PC-9 (cell line): ENCODE measurements at places on chromosomes 11 and 22. TPM values are rescaled to one million over a fixed set of nuclear protein-coding genes. Genes with fewer than 3 reads are reported as not detected.
A peak's percentile ranks its signal among the peaks of the same experiment; 100 is the strongest.

GRCh38 chr11:131385763-131386390, 15.5 kb downstream of the NTM start:
- H3K4me1 ChIP-seq, result no peaks in the 10 kb centered on the region
- no peak for DNase-seq
- H3K27ac ChIP-seq, result no peak overlapping the region
- H3K4me3 ChIP-seq, result no peak overlapping the region

GRCh38 chr11:119615882-119616196, 113.2 kb downstream of the NECTIN1 start:
- no peak for DNase-seq
- no peak overlapping the region for H3K4me3 ChIP-seq
- H3K27me3 ChIP-seq, result no peaks in the 10 kb centered on the region
- H3K4me1 ChIP-seq, result peaks cover 14% of the 10 kb centered on the region

The SCUBE2 gene
- total RNA-seq, result not detected in 2 replicates

The CRYBA4 gene
- total RNA-seq, result not detected in 2 replicates

The SMTNL1 gene
- not detected in 2 replicates for total RNA-seq

The RHOD gene
- 127 and 156 TPM in 2 replicates for total RNA-seq

DNA sequence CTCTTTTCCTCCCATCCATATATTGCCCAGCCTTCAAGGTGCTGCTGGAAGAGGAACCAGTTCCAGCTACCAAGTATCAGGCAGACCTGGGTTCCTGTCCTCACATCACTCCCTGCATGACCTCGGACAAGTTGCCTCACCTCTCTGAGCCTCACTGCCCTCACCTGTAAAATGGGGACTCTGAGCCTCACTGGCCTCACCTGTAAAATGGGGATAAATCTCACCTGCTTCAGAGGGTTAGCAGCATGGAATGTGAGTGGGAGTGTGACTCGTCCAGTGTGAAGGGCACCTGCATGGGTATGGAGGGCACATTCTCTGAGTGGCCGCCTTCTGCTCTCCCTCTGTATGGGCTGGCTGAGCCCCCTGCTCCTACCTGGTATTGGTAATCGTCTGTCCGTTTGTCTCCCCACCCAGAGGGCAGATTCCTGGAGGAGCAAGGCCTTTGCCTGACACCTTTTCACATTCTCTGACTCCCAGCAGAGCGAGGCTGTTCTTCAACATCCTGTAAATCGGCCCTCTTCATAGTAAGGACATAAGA, 3.7 kb downstream of the GRIK4 start:
- no peaks in the 10 kb centered on the region for H3K36me3 ChIP-seq
- peaks cover 67% of the 10 kb centered on the region for H3K27me3 ChIP-seq
- no peak for DNase-seq
- no peak overlapping the region for H3K4me3 ChIP-seq
- no peak overlapping the region for H3K27ac ChIP-seq

GRCh38 chr11:73286240-73286810, 14.2 kb downstream of the P2RY6 start:
- DNase-seq, result no peak
- no peak overlapping the region for H3K4me3 ChIP-seq
- H3K36me3 ChIP-seq, result no peaks in the 10 kb centered on the region
- peak overlapping the region; percentile 88; the same call in 1 of the 2 replicates for H3K27ac ChIP-seq
- H3K4me1 ChIP-seq, result peaks cover 35% of the 10 kb centered on the region

DNA sequence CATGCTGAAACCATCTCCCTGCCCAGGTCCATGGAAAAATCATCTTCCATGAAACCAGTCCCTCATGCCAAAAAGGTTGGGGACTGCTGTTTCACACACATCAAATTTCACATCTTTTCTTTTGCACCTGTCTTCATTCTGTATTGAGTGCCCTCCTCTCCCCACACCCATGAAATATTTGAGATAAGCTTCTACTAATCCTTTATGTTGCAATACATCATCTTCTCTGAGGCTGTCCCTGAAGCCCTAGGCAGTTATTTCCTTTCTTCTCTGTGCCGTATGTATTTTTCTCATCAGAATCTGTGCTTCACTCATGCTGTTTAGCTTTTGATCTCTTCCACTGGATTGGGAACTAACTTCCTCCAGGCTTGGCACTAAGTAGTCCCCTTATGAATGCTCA, 40.0 kb upstream of the RRM1 start:
- no peaks in the 10 kb centered on the region for H3K36me3 ChIP-seq
- no peaks in the 10 kb centered on the region for H3K4me1 ChIP-seq
- no peak for DNase-seq
- H3K27ac ChIP-seq, result no peak overlapping the region
- H3K27me3 ChIP-seq, result no peaks in the 10 kb centered on the region
- no peak overlapping the region for H3K4me3 ChIP-seq

DNA sequence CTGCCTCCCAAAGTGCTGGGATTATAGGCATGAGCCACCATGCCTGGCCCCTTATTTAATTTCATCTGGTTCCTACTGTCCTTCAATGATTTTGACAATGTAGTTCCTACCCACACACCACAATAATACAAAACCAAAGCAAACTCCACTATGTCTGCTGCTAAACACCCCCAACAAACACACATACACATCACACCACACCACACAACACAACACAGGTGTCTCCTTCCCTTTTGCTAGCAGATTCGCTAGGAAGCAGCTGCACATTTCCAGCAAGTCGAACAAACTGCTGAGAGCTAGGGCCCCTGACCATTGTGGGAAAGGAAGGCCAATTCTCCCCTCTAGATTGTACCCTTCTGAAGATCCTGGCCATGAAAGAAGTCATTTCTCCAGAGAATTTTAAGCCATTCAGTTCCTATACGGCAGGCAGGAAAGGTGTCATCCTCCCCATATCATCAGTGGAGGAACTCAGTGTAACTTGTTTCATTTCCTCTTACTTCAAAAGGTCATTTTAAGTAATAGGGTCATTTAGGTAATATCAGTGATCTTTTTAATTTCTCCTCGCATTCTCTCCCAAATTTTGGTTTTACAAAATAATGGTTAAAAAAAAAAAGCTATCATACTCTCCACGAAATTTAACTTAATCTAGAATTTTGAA, 18.5 kb downstream of the NUMA1 start:
- DNase-seq, result no peak
- peaks cover 26% of the 10 kb centered on the region for H3K36me3 ChIP-seq
- H3K27me3 ChIP-seq, result no peaks in the 10 kb centered on the region
- H3K4me1 ChIP-seq, result no peaks in the 10 kb centered on the region

DNA sequence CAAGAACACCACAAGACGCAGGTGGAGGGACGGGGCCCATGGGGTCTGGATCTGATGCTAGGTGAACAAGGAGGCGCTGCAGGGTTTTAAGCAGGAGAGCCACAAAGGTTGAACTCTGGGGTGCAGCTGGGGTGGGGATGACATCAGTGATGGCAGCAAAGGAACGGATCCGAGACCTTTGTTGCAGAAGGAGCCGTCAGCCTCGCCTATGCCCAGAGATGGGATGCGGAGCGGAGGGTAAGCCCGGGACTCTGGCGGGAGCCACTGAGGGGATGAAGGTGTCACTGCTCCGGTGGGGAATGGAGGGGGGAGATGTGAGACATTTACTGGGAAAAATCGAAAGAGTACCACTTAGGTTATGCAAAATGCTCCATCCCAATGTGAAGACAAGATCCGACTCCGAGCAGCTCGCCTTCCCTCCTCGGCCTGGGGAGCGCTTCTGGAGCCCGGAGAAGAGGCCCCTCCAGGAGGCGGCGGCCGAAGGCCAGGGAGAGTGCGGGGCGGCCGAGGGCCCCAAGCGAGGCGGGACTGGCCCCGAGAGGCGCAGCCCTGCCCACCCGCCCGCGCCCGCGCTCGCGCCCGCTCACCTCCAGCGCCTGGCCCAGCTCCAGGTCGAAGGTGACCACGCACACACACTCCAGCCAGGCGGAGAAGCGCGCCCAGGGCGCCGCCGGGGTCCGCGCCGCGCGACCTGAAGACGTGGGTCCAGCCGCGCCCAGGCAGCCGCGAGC, 422 bp downstream of the DENND6B start:
- no peak for DNase-seq
- no peaks in the 10 kb centered on the region for H3K36me3 ChIP-seq
- H3K4me1 ChIP-seq, result peaks cover 30% of the 10 kb centered on the region
- no peak overlapping the region for H3K27ac ChIP-seq

- peaks cover 28% of the 10 kb centered on the region for H3K4me1 ChIP-seq
- no peaks in the 10 kb centered on the region for H3K27me3 ChIP-seq
- no peak for DNase-seq
These were observed 1.6 kb downstream of the PDXP start for GRCh38 chr22:37659897-37660708.

GRCh38 chr22:32628628-32629572, 154.3 kb downstream of the FBXO7 start:
- H3K4me3 ChIP-seq, result no peak overlapping the region
- H3K4me1 ChIP-seq, result peaks cover 13% of the 10 kb centered on the region
- H3K27me3 ChIP-seq, result no peaks in the 10 kb centered on the region
- H3K36me3 ChIP-seq, result no peaks in the 10 kb centered on the region

DNA sequence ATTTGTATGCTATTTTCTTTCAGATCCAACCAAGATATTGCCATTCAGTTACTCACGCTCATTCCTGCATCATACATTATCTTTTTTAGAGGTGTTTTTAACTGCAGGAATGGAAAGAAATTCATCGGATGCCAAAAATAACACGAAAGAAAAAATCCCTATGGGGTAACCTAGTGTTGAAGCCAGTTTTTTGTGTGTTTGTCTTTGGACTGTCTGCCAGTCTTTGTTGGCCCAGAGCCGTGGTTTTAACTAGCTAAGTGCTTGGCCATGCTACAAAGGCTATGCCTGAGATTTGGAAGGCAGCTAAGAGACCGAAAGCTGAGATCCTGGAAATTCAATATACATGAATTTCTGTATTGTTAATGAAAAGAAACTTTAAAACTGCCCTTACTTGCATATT, 309.8 kb upstream of the CNTN5 start:
- H3K27me3 ChIP-seq, result no peaks in the 10 kb centered on the region
- no peak overlapping the region for H3K4me3 ChIP-seq
- H3K27ac ChIP-seq, result no peak overlapping the region
- H3K36me3 ChIP-seq, result no peaks in the 10 kb centered on the region

- H3K36me3 ChIP-seq, result no peaks in the 10 kb centered on the region
- H3K4me3 ChIP-seq, result no peak overlapping the region
- no peak for DNase-seq
- H3K27me3 ChIP-seq, result no peaks in the 10 kb centered on the region
These were observed 195.5 kb downstream of the ETS1 start for GRCh38 chr11:128391811-128392210.

GRCh38 chr11:121018746-121019145, 5.2 kb upstream of the TBCEL start:
- H3K4me1 ChIP-seq, result no peaks in the 10 kb centered on the region
- H3K27me3 ChIP-seq, result peaks cover 27% of the 10 kb centered on the region
- DNase-seq, result peak; percentile 8
- H3K36me3 ChIP-seq, result no peaks in the 10 kb centered on the region
- no peak overlapping the region for H3K27ac ChIP-seq
- no peak overlapping the region for H3K4me3 ChIP-seq

The KRTAP5-5 gene
- total RNA-seq, result not detected in 2 replicates

The GLYAT gene
- total RNA-seq, result not detected in 2 replicates

The KIAA1671 gene
- total RNA-seq, result 44.3 and 47.7 TPM in 2 replicates

- no peaks in the 10 kb centered on the region for H3K27me3 ChIP-seq
- H3K4me1 ChIP-seq, result no peaks in the 10 kb centered on the region
- H3K27ac ChIP-seq, result no peak overlapping the region
- DNase-seq, result no peak
These were observed 1.7 kb upstream of the THRSP start for GRCh38 chr11:78061921-78062311.

DNA sequence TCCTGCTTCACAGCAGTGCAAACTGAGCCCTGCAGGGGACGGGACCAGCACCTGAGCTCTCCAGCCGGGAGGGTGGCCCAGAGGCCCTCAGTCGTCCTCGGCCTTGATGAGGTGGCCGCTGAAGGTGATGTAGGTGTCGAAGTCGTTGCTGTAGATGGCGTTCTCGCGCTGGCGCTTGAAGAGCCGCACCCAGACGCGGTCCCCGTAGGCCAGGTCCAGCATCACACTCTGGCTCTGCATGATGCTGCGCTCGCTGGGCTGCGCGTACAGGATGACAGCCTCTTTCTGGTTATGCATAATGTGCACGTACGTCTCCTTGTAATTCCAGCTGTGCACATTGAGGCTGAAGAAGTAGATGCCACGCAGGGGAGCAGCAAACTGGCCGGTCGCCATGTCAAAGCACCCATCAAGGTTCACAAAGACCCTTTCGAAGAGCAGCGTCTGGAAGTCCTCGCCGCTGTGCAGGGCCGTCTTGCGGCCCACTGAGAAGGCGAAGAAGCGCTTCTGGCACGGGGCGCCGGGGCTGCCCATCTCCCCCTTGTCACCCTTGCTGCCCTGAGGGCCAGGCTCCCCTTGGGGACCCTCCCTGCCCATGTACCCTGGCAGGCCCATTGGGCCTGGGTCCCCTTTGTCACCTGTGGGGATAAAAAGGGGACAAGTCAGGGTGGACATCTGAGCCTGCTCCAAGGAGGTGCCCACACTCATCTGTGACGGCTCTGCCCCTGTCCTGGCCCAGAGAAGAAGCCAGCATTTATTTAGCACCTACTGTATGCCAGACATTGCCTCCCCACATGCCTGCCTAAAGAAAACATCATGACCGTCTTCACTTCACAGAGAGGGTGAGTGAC, 5.7 kb downstream of the C1QTNF6 start:
- no peak overlapping the region for H3K4me3 ChIP-seq
- DNase-seq, result no peak
- H3K27me3 ChIP-seq, result no peaks in the 10 kb centered on the region
- H3K36me3 ChIP-seq, result no peaks in the 10 kb centered on the region

- H3K27ac ChIP-seq, result no peak overlapping the region
- no peaks in the 10 kb centered on the region; the same call in 1 of the 2 replicates for H3K4me1 ChIP-seq
- H3K27me3 ChIP-seq, result no peaks in the 10 kb centered on the region
- H3K36me3 ChIP-seq, result no peaks in the 10 kb centered on the region
- peak; percentile 79 for DNase-seq
- H3K4me3 ChIP-seq, result no peak overlapping the region
These were observed 6.3 kb upstream of the FADS3 start for GRCh38 chr11:61897387-61898246.

DNA sequence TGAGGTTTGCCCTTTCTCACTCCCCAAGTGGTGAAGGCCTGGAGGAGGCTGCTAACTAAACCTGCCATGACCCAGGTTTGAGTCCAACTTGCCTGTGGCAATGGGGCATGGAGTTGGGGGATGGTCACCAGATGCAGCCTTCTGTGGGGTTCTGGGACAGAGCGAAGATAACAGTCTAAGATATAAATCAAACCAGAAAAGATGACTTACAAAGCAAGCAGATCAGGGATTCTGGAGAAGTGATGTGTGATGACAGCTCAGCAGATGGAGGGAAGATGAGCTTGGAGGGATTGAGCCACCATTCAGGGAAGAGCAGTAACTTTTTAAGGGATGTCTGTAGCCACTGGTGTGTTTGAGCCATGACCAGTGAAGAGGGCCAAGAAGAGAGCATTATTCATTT, 63.6 kb downstream of the MTNR1B start:
- no peaks in the 10 kb centered on the region for H3K27me3 ChIP-seq
- H3K27ac ChIP-seq, result no peak overlapping the region
- H3K4me3 ChIP-seq, result no peak overlapping the region

The PGA4 gene
- total RNA-seq, result not detected in 2 replicates

The TBX1 gene
- total RNA-seq, result 0.74 and 2.4 TPM in 2 replicates

The C11orf97 gene
- not detected in 2 replicates for total RNA-seq

DNA sequence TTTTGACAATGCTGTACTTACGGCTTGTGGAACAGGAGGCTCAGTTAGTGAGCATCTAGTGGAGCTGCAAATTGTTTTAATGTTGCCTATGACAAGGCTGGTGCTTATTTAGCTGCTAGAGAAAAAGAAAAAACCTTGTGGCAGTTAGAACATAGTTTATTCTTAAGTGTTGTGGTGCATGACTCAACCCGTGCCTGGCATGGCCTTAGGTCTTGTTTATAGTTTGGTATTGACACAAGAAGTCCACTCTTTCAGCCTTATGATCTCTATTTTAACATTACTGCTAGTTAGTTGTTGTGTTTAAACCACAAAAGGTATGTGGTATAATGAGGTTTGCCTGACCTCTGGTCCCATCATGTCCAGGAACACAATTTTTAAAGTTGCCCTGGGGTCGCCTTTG, 744.6 kb downstream of the FAM181B start:
- DNase-seq, result no peak
- H3K4me3 ChIP-seq, result no peak overlapping the region
- H3K4me1 ChIP-seq, result no peaks in the 10 kb centered on the region
- no peak overlapping the region for H3K27ac ChIP-seq
